CD4-positive, alpha-beta T cell treated with Interleukin-12 subunit alpha and Interleukin-12 subunit beta, for 1 hour (primary cell): ENCODE measurements at places on chromosomes 7 and 10.

DNA sequence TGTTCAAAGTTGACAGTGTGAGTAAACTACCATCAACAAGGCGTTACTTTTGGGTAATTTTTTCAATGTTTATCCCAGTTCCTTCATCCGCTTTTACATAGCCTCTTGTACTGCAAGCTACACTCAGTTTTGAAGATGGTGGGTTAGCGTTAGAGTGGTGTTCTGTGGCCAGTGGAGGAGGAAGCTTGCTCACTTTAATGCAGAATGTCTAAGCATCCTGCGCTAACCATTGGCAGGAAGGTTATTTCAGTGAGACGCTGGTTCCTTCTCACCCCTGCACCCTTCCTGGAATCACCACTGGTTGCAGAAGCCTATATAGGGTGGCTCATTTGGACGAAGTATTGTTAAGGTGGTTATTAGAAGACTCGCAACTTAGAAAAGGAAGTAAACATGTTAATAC, 159.1 kb downstream of the CELF2 start:
- DNase-seq, result peak; percentile 68

DNA sequence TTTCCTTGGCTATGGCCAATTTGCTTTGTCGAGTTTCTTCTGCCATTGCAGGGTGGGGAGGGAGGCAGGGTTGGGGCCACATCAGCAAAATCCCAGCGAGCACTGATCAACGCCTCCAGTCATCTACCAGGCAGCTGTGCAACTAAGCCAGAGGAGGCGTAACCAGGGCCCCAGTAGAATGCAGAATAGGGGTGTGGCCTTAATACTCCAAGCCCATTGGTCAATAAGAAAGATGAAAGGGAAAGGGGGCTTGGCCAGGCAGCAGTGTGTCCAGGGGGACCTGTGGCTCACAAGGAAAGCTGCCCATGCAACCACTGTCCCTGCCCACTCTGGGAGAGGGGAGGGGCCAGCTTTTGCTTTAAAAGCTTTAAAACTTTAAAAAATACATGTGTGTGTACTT, 21.5 kb upstream of the GGCT start:
- DNase-seq, result no peak

GRCh38 chr10:121822180-121822579, 105.7 kb downstream of the ATE1 start:
- no peak for DNase-seq

- DNase-seq, result no peak
These were observed 2.0 kb downstream of the STK32C start for GRCh38 chr10:132305654-132306342.

DNA sequence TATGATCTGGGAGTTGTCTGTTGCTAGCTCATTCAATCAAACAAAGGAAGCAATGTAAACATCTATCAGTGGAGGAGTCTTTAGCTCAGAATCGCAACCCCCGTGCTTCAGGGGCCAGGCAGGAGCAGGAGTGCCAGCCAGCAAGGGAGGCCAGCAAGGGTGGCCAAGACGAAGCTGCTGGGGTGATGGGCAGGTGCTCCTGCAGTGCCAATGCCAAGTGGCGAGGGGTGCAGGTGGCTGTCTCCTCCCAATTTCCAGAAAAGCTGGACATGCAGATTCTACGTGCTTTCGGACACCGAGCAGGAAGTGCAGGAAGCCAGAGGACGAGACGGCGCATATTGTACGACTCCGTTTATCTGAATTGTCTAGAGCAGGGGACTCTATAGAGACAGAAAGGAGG, 48.1 kb upstream of the EBF3 start:
- DNase-seq, result no peak

DNA sequence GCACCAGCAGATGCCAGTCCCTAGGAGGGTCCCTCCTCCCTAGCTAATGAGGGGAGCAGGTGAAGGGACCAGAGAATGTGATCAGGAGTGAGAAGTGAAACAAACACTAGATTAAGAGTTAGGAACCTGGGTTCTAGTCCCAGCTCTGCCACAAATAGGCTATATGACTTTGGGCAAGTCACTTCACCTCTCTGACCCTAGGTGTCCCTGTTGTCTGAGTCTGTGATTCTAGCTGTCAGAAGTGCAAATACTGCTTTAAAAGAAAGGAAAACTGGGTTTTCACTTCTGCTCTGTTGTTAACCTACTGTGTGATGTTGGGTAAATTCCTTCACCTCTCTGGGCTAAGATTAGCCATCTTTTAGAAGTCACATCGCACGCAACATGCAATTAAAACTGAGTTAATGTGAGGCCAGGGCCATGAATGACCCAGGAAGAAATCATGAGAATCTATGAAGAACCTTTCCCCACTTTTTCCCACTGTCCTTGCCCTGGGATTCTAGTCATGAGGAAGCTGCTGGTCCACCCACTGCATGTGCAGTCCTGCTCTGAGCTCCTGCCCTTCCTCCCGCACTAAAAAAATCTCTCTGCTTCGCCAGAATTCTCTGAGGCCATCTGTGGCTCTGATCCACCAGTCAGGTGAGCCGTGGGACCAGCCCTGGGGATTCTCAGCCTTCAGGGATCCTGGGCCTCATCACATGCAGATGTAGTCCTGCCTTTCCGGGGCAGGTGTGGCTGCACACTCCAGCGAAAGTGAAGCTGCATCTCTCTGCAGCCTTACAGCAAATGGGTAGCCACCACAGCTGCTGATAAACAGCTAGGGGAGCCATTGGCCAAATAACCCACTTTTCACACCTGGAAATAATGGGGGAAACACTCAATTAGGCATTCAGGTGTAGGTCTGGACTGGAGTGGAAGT, 181.7 kb downstream of the PLXNA4 start:
- DNase-seq, result peak; percentile 58

GRCh38 chr10:79184657-79185056, 115.9 kb downstream of the ZMIZ1 start:
- DNase-seq, result no peak

DNA sequence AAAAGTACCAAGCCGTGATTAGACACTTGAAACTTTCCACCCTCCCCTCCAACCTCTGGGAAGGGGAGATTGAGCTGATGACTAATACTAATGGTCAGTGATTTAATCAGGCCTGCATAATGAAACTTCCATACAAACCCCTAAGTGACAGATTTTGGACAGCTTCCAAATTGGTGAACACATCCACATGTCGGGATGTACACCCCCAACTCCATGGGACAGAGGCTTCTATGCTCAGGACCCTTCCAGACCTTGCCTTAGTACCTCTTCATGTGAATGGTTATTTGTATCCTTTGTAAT, 4.8 kb downstream of the NUB1 start:
- no peak for DNase-seq

GRCh38 chr10:95170790-95171189, 23.2 kb upstream of the ACSM6 start:
- no peak for DNase-seq

GRCh38 chr10:92972066-92972870, 88.3 kb upstream of the CYP26C1 start:
- no peak for DNase-seq

DNA sequence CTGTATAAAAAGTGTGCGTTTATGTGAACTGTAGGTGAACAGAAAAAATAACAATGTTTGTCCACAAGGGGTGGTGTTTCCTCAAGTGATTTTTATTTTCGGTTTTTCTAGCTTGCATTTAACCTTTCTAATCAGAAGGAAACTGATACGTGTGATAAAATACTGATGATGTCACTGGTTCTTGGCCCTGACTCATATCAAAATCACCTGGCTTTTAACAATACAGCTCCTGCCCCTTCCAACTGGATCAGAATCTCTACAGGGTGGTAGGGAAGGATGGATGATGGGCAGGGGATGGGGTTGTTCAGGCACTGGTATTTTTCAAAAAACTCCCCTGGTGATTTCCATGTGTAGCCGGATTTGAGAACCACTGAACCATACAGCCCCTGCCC, 10.9 kb downstream of the NPFFR1 start:
- peak; percentile 55 for DNase-seq

- DNase-seq, result no peak
These were observed 322.3 kb downstream of the ZNF716 start for GRCh38 chr7:57772126-57772924.

DNA sequence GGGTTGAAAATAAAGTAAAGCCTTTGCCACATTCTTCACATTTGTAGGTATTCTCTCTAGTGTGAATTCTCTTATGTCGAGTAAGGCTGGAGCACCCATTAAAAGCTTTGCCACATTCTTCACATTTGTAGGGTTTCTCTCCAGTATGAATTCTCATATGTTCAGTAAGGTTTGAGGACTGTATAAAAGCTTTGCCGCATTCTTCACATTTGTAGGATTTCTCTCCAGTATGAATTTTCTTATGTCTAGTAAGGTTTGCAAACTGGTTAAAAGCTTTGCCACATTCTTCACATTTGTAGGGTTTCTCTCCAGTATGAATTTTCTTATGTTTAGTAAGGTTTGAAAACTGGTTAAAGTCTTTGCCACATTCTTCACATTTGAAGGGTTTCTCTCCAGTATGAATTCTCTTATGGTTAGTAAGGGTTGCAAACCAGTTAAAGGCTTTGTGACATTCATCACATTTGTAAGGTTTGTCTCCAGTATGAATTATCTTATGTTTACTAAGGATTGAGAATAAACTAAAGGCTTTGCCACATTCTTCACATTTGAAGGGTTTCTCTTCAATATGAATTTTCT, 41.4 kb downstream of the ZNF680 start:
- no peak for DNase-seq

DNA sequence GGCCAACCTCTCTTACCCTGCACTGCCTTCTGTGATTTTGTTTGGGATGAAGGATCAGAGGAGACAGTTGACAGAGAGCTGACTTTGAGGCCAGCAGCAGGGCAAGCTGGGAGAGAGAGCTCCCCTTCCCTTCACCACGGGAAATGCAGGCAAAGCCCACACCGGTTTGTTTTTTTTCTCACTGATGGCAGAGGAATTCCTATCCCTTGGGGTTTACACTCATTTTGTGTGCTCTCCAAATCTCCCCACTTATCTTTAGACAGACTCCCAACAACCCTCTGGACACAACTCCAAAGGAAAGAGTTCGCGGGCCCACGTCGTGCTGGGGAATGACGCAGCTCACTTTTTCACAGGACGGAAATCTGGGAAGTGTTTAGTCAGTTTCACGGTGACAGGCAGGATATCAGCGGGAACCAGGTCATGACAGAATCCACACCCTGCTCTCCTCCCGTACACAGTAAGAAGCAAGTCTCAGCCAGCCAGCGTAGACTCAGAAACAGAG, 68.3 kb upstream of the FAM171A1 start:
- no peak for DNase-seq
